ENCODE measurements at places on chromosomes 3 and 15.
A peak's percentile ranks its signal among the peaks of the same experiment; 100 is the strongest.

DNA sequence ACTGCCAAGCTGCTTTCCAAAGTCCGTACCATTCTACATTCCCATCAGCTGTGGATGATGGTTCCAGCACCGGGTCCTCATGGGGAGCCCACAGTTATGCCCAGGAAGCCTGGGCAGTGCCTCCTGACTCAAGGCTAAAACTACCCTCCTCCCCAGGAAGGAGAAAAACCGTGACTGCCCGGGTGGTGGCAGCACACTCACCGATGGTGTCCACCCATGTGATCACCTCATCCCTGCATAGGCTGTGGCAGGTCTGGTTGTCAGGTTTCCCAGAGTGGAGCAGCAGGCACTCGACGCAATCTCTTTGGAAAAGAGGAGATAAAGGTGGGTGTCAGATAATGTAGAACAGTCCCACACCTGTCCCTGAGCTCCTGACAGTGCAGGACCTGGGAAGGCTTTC is 38.6 kb downstream of the UMPS start:
- no peak for DNase-seq

- no peak for DNase-seq
These were observed 33.2 kb downstream of the BMF start for GRCh38 chr15:40075298-40076044.

GRCh38 chr3:38521391-38521987 is 25.3 kb downstream of the EXOG start:
- peak; percentile 27 for DNase-seq

- no peak for DNase-seq
These were observed 110.3 kb downstream of the FAIM start for GRCh38 chr3:138718849-138719248.

- no peak for DNase-seq
These were observed 13.0 kb upstream of the BTLA start for GRCh38 chr3:112512320-112512719.

DNA sequence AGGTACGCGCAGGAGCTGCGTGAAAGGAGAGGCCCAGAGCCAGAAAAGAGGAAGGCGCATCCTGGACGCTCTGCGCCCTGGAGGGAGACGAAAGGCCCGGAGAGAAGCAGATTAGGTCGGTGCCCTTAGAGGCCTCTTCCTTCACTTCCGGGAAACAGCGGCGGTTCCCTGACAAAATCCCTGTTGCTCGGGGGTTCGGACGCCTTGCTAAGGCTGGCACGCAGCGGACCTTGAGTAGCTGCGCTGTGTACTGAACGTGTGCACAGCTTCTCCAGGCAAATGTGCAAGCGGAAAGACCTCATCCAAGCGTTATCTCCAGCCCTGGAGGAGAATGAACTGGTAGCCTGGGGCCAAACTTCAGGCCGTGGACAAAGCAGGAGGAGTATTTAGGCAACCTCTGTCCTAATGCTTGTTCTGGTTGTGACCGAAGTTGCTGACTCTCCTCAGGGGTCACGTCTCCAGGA is 3.0 kb upstream of the SOX14 start:
- DNase-seq: no peak

GRCh38 chr3:149462051-149462450 is 12.4 kb upstream of the TM4SF4 start:
- DNase-seq: no peak

GRCh38 chr15:74890665-74890960 is 771 bp downstream of the MPI start:
- DNase-seq: no peak

DNA sequence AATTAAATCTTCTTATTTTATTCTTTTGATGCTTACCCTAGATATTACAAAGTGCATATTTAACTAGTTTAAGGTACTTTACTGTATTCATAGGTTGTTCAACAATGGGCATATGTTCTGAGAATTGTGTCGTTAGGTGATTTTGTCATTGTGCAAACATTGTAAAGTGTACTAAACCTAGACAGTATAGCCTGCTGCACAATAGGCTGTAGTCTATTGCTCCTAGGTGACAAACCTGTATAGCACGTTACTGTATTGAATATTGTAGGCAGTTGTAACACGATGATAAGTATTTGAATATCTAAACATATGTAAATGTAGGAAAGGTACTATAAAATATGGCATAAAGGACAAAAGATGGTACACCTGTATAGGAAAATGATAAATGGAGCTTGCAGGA is 100.7 kb downstream of the CACNA2D3 start:
- DNase-seq: no peak

GRCh38 chr3:160448845-160449635 is 546 bp downstream of the TRIM59 start:
- DNase-seq: peak; percentile 10

- DNase-seq: no peak
These were observed 50.1 kb downstream of the HCN4 start for GRCh38 chr15:73318463-73319351.

DNA sequence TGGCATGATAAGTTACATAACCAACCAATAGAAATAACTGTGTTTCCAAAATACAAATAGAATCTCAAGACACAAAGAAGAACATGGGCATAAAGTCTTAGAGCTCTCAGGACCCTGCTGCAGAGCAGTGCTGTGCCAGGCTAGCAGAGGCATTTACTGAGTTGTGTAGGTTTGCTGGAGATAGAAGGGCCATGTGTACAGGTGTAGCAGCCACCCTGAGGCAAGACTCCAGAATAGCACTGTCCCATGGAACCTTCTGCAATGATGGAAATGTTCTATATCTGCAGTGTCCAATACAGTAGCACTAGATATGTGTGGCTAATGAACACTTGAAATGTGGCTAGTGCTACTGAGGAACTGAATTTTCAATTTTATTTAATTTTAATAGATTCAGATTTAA is 267.0 kb upstream of the UMPS start:
- no peak for DNase-seq

- DNase-seq: no peak
These were observed 293.3 kb downstream of the MEX3B start for GRCh38 chr15:81752546-81752942.

- no peak for DNase-seq
These were observed 24.9 kb downstream of the GRK7 start for GRCh38 chr3:141788149-141788548.

GRCh38 chr3:136899622-136900158 is 37.7 kb downstream of the NCK1 start:
- DNase-seq: no peak

DNA sequence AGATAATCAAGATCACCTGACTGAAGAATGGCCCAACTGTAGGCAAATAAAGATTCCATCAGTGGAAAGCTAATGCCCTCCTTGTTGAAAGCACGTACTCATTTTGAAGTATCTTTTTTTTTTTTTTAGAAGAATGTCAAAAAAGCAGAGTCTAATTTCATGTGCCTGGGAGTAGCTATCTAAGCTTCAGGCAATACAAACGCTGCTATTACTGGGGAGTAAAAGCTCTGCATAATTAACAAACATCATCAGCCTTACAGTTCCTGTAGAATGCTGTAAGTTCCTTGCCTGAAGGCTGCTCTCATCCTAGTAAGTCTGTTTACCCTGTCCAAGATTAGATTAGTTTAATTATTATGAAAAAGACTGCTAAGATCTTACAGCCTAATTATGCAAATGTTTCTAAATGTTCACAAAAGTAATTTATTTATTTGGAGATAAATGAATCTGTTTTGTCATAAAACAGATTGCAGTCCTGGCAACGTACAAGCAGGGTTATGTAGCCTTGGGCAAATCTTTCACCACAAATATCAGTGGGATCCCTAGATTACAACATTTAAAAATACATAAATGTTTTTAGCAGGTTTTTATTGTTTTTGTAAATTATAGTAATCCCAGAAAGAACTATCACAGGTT is 451.3 kb upstream of the AGTR1 start:
- no peak for DNase-seq

- DNase-seq: no peak
These were observed 236.7 kb downstream of the ADAMTSL3 start for GRCh38 chr15:83890587-83890986.

GRCh38 chr3:147613725-147614124 is 204.6 kb downstream of the ZIC1 start:
- no peak for DNase-seq

DNA sequence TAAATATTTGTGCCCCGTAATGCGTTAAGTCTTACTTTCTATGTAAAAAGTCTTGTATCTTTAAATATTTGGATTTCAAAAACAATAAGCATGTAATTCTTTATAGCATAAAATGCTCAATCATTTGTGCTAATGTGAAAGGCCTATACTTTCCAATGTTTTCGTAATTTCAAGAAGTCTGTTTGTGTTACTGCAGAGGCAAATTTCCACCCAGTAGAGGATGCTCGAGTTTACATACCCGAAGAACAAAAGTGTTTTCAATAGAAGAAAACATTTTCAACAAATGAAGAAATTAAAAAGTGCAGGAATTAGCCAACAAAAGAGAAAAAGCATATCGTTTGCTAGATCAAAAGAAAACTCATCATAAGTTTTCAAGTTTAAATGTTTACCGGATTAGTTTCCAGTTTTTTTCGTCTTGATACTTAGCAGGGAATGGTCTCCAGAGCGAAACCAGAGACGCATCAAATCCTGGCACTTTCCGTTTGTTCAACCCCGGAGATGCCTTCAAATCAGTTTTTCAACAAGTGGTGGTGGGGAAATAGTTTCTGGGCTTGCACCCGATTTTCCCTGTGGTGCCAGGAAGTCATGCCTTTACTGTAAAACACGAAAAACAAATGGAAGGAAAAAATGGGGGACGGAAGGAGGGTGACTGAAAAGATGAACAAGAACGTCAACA is 1.0 kb downstream of the CGGBP1 start:
- no peak for DNase-seq

DNA sequence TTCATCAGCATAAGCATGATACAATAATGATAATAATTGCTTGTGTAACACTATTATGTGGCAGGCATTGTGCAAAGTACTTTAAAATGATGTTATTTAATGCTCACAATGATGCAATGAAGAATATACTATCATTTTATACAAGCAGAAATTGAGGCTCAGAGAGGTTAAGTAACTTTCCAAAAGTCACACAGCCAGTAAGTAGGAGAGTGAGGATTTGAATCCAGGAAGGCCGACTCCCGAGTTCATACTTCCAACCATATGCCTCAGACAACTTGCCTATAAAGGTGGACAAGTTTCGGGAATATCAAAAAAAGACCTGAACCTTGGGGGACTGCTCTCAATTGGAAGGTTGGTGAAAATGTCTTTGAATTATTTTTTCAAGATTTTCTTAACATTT is 19.9 kb downstream of the RARB start:
- no peak for DNase-seq
